Hindlimb muscle (tissue), 1 donor: ENCODE measurements at places on chromosomes 11 and 22.

DNA sequence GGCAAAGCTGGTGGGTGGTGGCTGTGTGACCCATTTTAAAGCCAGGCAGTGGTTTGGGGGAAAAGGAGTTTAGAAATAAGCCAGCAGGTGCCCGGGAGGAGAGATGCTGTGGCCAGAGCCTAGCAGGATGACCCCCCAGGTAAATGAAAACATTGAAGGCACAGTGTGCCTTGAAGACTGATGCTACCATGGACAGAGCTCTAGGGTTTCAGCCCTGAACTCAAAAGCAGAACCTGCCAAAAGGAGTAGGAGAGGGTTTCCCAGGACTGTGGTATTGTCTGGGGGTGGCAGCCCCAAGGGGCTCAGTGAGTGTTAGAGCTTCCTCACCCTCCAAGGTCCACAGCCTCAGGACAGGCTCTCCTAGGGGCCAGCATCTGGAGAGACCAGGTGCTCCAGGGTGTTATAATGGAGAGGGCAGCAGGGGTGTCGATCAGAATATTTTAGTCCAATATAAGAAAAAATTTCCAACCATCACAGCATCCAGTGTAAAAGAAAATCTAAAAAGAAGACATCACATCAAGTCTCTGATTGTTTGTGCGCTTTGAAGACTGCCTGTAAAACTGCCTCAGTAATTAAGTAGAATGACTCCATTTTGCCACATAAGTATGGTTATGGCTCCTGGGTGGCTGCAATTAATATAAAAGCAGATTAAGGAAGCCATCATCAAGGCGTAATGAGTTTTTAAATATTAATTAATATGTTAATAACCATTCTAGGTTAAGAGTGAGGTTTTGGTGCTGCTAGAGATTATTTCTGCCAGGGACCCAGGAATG is 88.6 kb upstream of the LMO1 start:
- no peak for DNase-seq

- DNase-seq, result no peak
Measured at GRCh38 chr22:19176732-19177131, 1.8 kb downstream of the SLC25A1 start.

DNA sequence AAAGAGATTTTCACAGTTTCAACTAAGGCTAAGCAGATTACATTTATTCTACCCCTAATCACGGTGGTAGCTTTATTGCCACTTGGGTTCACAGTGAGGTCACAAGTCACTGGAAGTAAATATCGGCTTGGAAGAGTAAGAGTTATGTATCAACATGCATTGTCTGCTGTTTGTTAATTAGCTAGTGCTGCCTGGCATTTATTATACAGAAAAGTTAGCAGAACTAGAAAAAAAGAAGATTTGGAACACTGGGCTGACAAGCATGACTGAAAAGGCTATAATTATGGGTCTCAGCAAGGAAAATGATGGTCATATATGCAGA is 13.7 kb upstream of the RAB38 start:
- DNase-seq, result no peak

DNA sequence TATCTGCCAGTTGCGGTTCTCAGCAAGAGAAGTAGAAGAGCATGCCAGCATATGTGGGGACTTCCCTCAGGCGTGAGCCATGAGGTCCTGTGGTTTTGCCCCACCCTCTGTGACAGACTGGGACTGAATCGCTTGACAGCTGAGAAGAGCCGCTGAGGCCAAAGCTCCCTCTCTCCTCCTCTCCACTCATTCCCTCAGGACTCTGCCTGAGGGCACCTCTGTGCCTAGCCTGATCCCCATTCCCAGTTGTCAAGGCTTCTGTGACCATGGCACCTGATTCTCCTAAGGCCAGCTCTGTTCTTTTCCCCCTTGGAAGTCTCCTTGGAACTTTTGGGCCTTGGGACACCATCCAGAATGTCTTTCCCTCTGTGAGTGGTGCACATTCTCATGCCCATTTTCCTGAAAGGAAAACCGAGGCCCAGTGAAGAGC is 27.0 kb downstream of the ART5 start:
- DNase-seq, result no peak

DNA sequence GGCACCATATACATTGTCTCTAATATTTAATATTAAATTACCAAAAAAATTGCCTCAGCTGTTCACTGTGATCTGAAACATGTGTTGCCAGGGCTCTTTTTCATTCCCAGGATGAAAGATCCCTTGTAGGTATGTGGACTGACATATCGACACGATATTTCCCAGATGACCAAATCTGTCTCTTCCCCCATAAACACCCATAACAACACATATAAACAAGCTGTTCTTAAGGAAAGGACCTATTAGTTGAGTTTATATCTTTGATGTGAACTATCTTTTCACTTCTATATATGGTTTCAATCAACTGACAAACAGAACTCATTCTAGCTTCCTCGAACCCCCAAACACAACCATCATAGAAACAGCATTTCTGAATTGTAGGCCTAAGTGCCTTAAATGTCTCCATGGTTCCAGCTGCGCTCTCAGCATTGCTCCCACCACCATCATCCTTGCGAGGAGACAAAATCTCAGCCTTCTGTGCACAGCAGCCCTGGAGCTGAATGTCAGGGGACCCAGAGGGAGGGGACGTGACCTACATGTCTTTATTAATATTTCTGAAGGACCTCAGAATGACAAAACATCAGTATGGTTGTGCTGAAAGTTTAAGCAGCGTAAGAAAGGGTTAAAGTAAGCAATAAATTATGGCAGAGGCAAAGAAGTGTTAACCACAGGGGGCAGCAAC is 67.0 kb downstream of the ETS1 start:
- no peak for DNase-seq

- DNase-seq, result no peak
Measured at GRCh38 chr22:48057116-48057835, 1294.8 kb downstream of the TBC1D22A start.

DNA sequence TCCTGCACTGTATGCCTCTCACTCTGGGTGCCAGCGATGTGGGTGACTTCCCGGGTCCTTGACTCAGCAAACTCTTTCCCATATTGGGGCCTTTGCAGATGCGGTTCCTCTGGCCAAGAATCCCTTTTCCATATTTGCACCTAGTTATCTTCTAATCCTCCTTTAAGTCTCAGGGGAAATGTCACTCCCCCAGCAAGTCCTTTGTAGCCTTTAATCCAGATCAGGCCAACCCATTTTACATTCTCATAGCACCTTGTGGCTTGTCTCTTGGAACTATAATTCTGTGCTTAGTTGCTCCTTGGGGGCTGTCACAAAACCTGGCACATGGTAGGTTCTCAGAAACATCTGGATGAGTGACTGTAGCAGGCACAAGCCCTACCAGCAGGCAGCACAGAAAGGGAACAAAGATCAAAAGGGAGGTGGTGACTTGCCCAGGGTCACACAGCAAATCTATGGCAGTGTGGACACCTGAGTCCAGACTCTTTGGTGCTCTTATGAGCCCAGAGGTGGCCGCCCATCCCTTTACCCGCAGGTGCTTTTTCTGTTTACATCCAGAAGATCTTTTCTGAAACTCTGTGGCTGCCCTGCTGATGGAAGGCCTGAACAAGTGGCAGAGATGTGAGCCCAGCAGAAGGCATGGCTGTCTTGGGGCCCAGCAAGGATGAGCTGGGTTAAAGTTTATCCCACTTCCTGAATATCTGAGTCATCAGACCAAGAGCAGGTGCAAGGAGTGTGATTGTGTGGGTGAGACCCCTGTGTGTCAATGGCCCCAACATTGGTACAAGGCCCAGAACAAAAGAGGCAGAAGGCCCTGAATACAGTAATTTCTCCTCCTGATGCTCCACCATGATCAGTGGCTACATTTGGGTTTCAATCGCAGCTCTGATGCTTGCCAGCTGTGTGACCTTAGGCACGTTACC is 78.6 kb upstream of the GRK3 start:
- DNase-seq, result no peak

DNA sequence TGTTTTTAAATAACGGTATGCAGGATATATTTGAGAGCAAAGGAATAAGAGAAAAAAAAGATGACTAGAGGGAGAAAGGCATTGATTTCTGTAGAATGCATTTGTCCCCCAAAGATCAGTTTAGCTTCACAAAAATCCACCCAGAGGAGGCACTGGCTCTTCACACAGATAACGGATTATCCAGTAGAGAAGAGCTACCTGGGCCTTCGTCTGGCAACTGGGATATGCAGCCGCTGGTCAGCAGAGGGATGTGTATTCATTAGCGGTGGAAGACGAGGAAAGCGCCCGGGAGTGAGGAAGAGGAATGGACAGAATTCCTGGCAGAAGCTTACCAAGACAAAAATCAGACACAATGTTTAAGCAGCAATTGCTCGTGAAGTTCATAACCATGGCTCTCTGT is 5.6 kb upstream of the WT1 start:
- DNase-seq, result no peak
